ENCODE measurements at places on chromosomes 2 and 18.

GRCh38 chr2:30764021-30764800 is 43.0 kb downstream of the CAPN13 start:
- no peak for DNase-seq

DNA sequence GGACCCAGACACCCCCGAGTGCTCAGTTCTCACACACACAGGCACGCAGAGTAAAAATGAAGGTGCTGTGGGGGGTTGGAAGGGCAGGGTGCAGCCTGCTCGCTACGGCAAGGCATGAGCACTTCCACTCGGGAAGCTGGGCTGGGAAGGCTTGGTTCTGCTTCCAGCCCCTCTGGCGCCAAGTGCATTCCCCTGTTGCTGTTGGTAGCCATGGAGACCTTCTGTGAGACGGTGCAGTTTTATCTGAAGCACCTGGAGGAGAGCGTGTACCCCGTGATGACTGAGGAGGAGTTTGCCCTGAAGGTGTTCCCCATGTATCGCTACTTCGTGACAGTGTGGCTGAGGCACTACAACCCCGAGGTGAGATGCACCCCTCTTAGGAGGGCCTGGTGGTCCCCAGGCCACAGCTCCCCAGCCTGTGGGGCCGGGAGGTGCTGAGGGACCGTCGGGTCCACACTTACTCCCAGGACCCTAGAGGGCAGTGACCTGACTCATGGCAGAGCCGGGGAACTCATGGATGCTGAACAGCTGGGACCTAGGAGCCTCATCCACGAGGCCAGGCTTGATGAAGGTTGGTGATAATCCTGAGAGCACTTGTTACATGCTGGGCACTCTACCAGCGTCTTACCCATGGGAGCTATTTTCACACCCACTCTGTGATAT is 15.5 kb downstream of the MROH2A start:
- DNase-seq, result no peak

- DNase-seq, result peak; percentile 48
These were observed 81.5 kb downstream of the DPP4 start for GRCh38 chr2:161992531-161992930.

GRCh38 chr2:151379169-151379568 is 21.8 kb downstream of the TNFAIP6 start:
- DNase-seq, result no peak

DNA sequence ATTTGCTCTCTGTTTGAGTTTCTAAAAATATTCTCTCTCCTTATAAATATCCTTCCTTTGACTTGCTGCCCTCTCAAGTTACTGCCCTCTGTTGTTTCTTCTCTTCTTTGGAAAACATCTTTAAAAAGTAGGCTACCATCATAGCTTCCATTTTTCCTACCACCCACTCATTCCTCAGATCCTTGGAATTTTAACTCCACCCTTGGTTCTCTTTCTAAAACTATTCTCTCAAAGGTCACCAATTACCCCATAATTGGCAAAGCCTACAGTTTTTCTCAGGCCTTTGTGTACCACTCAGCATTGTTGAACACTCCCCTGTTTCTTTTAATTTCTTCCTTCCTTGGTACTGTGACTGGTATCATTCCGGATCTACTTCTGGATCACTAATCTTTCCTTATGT is 43.0 kb upstream of the ITGAV start:
- no peak for DNase-seq

GRCh38 chr2:195450552-195451113 is 206.4 kb upstream of the SLC39A10 start:
- DNase-seq, result no peak

DNA sequence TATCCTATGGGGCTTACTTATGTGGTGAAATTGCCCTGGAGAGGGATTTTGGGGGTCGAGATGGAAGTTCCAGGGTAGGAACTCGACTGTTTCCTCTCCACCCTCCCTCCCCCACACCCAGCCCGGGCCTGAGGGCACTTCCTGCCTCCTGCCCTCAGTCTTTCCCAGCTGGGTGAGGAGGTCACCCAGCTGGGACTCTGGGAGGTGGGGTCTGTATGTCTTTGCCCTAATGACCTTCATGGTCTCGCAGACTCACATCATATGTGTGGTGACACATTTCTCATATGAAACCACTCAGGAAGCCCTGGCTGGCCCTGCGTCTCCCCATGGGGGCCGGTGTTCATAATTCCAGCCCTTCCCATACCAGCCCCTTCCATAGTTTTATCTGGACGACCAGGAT is 12.4 kb downstream of the ATOH8 start:
- no peak for DNase-seq

GRCh38 chr2:155842103-155842502 is 490.4 kb downstream of the NR4A2 start:
- DNase-seq, result no peak
